Cardiac muscle cell (in vitro differentiated cells and primary cell): ENCODE measurements at places on chromosomes 12 and 14. TPM values are rescaled to one million over a fixed set of nuclear protein-coding genes. Genes with fewer than 3 reads are reported as not detected.

- H3K27ac ChIP-seq = no peak overlapping the region
- H3K4me3 ChIP-seq = no peak overlapping the region
- H3K4me1 ChIP-seq = no peaks in the 10 kb centered on the region
- H3K27me3 ChIP-seq = no peaks in the 10 kb centered on the region
These were observed 136.0 kb downstream of the BCL11B start for GRCh38 chr14:99136047-99136400.

DNA sequence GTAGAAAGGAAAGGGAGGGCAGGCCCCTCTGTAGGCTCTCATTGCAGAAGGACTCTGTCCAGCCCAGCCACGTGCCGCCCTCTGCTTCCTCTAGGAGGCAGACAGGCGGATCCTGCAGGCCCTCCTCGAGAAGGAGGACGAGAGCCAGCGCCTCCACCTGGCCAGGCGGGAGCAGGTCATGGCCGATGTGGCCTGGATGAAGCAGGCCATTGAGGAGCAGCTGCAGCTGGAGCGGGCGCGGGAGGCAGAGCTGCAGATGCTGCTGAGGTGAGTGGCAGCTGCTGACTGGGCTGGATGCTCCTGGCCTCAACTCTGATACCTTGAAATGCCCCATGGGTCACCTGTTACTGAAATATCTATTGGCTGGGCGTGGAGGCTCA, 10.9 kb downstream of the TCHP start:
- H3K4me3 ChIP-seq = no peak overlapping the region
- no peaks in the 10 kb centered on the region for H3K27me3 ChIP-seq
- H3K4me1 ChIP-seq = no peaks in the 10 kb centered on the region
- DNase-seq = peak; percentile 27

- no peaks in the 10 kb centered on the region for H3K27me3 ChIP-seq
- no peak overlapping the region for H3K4me3 ChIP-seq
- H3K36me3 ChIP-seq = no peaks in the 10 kb centered on the region
- peak; percentile 18 for DNase-seq
These were observed 56.3 kb downstream of the PLXNC1 start for GRCh38 chr12:94204499-94205247.

DNA sequence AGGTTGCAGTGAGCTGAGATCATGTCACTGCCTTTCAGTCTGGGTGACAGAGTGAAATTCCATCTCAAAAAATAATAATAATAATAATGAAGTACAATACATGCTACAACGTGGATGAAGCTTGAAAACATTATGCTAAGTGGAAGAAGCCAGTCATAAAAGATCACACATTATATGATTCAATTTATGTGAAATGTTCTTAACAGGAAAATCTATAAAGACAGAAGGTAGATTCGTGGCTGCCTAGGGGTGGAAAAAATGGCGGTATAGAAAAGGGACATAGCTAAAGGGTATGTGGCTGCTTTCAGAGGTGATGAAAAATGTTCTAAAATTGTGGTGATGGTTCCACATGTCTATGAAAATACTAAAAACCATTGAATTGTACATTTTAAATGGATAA, 41.0 kb upstream of the AMIGO2 start:
- no peaks in the 10 kb centered on the region for H3K27me3 ChIP-seq
- no peak for DNase-seq
- H3K4me1 ChIP-seq = no peaks in the 10 kb centered on the region
- no peak overlapping the region for H3K4me3 ChIP-seq

The TPH2 gene
- not detected in 2 replicates for total RNA-seq

The WNT1 gene
- not detected in 2 replicates for total RNA-seq
